Right lung (tissue), 10 donors: ENCODE measurements at places on chromosomes 7 and 10. TPM values are rescaled to one million over a fixed set of nuclear protein-coding genes. Genes with fewer than 3 reads are reported as not detected.

DNA sequence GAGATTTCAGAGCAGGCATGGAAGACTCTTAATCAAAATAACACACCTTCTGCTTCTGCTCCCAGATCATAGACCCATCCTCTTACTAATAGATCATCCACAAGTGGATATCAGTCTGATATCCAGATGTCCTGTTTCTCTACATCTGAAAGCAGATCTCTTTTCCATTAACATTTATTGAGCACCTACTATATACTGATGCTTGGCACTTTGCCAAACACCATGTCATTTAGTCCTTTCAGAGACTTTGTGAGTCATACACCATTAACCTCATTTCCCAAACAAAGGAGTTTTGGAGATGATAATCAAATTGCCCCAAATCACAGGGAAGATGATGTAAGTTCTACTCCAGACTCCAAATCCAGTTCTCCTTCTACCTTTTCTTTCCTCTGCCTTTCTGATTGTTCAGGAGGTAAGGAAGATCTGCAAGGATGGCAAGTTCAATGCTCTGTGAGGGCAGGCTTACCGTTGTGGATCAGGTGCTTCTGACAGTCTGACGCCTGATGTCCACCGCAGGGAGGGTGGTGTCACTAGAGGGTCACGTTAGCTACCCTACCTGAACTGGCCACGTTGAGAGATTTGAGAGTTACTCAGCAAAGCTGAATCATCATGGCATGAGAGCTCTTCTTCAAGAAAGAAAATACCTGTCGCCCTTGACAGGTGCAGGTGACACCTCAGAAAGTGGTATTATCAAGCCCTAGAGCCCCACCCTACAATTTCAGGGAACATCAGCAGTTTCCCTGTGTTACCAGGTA is 269.6 kb upstream of the ZMIZ1 start:
- no peak for DNase-seq

- DNase-seq = no peak
These were observed 216.1 kb downstream of the CCDC3 start for GRCh38 chr10:12785415-12785831.

- no peak for DNase-seq
These were observed 132.8 kb downstream of the WNT2 start for GRCh38 chr7:117190104-117190503.

DNA sequence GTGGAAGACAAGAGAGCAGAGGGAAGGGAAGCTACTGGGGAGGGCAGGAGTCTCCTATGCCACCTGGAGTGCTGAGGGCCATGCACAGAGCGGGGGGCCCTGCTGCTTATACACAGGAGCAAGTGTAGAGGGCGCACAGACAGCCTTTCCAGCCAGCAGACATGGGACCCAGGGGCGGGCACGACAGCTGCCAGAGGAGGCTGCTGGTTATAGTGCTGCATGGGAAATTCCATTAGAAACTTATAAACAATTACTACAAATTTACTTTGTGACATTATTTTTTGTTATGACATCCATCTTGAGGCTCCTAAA is 90.5 kb downstream of the WDFY4 start:
- no peak for DNase-seq

GRCh38 chr7:107007007-107007891 is 37.3 kb upstream of the PRKAR2B start:
- DNase-seq = no peak

DNA sequence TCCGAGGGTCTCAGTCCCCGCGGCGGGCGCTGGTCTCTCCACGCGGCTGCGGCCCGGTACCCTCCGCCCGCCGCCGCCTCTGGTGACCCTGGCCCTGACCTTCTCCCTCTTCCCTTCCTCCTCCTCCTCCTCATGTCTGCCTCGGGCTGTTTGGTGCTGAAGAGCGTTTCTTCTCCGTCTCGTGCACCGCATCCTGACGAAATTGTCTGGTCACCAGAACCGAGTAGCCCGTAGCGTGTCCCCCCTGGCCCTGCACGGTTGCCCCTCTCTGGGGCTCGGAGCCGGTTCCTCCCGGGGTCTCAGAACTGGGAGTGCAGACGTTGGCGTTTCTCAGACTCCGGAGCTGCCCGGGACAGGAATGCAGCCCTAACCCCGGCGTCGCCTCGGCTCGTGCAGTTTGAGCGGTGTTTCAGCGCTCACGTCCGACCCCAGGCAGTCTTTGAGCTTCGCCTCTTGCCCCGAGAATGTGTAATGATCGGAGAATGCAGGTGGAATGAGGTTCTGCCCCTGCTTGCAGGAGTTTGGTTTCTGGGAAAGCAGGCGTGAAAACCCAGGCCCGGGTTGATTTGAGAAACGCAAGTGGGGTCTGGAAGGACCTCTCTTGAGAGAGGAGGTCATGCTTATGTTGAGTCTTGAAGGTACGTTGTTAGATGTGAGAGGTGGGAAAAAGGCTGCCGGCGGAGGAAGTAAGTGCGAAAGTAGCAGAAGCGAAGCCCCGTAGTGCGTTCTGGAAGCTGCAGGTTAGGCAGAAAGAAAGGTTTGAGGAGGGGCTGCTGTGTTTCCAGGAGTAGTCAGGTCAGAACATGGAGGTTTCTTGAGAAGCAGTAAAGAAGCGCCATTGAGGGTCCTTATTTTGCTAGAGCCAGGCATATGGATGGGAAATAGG is 743 bp downstream of the RBM17 start:
- no peak for DNase-seq

GRCh38 chr7:101567230-101567629 is 61.9 kb downstream of the MYL10 start:
- DNase-seq = no peak

GRCh38 chr7:20284003-20284770 is 46.5 kb upstream of the ITGB8 start:
- DNase-seq = no peak

DNA sequence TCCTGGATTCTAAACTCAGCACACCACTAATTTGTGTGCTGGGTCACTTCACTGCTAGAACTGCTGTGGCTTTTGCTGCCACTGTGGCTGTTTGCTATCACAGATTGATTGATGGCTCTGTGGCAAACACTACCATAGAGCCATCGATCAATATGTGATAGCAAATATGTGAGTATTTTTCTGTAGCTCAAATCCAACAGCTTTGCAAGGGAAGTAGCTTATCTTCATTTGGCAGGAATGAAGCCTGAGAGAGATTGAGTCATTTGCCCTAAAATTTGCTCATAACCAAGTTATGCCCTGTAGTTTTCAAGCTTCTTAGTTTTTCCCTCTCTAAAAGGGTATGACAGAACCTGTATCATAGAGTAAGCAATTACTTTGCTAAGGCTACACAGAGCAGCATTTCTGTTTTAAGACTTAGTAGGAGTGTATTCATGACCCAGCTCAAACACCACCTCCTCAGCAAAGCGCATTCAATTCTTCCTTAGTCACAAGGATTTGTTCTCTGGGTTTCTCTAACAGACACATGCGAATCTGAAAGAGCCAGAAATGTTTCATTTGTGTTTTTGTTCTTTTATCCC is 43.1 kb downstream of the MINPP1 start:
- no peak for DNase-seq

DNA sequence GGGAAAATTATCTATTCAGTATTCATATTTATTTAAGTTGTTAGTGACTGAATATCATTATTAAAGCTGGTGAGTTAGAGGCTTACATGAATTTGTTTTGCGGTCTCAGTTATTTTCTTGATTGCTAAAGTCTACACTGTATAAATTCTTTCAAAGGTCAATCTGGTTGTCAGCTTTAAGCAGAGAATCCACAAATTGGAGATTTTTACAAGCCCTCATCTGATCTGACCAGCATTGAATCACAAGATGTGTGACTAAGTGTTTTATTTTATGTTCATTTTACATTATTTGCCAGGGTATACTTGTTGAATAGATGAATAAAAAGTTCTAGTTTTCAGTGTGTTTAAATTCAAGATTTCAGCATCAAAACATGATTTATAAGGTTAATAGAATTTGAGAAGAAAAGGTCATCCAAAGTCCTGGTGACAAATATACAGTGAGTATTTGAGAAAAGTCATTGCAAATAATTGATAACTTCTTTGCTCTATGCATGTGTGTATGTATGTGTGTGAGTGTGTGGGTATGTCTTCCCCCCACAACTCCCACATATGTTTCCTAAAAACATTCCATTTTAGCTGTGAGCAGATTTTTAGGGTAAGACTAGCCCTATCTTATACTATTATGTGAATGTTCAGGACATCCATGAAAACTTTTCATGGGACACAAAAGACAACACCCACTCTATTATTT is 4.4 kb downstream of the SEMA3A start:
- peak; percentile 13 for DNase-seq

- no peak for DNase-seq
These were observed 71.7 kb upstream of the STRIP2 start for GRCh38 chr7:129362496-129362895.

DNA sequence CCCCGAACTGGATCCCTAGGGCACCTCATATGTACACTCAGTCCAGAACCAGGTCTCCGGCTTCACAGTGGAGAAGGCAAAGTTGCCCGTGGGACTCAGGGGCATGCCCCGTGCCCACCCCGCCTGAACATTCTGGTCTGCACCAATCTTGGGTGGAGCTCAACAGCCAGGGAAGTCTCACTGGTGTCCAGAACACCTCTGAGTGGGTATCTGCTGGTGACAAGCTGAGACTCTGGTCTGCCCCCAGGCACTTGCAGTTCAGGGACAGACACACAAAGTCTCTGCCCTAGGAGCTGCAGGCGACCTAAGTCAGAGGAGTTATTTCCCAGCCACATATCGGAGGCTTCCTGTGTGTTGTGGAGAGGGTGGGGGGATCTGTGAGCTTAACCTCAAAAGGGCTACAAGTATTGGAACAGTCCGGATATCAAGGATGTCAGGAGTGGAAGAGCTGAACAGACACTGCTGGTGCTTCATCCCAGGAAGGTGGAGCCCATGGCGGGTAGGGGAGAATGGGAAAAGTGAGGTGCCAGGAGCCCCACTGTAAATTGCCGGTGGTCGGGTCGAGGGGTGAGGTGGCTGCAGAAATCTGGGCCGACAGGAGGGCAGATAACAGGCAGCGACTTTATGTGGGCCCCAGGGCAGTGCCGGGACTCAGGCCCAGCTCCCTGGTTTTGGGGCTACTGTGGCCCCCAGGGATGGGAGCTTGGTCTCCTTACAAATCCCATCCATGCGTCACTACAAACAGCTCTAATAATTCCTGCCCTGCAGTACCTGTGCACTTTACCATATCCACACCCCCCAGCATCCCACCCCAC is 8.6 kb upstream of the TLX1 start:
- no peak for DNase-seq

- DNase-seq = no peak
These were observed 18.0 kb downstream of the CAMK2B start for GRCh38 chr7:44307301-44307900.

DNA sequence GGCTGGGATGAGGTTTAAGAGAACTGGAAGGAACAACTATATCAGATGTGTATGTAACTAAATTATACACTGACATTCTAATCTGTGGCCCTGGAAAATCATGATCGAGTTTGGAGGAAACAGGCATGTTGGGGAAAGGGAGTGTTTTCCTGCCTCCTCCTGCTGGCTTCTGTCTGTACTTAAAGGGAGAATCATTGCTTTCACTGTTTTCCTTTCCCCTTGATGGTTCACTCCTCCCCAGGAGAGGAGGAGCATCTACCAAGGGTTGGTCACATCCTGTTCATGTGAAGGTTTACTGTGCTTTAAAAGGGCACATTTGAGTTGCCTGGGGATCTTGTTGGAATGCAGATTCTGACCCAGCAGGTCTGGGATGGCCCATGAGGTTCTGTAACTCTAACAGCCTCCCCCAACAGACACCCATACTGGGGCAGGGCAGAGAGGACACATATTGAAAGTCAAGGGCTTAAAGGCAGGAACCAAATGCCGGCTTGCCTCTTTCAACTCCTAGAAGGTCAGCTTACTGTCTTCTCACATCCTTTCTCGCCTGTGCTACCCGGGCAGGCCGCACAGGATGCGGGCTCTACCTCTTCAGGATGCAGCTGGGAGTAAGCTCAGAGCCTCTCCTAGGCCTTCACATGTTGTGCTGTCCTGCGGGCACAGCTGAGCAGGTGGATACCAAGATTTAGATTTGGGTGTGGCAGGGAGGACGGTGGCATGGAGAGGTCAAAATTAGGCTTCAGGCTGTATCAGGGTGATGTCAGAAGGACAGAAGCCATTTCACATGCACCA is 694.8 kb downstream of the KCNMA1 start:
- DNase-seq = no peak

GRCh38 chr7:150447966-150448788 is 2.3 kb upstream of the GIMAP8 start:
- no peak for DNase-seq

GRCh38 chr10:122233857-122234348 is 37.2 kb upstream of the BTBD16 start:
- no peak for DNase-seq

- DNase-seq = no peak
These were observed 198.4 kb downstream of the CNTNAP2 start for GRCh38 chr7:146314962-146315361.

GRCh38 chr10:13335881-13336280 is 12.2 kb downstream of the SEPHS1 start:
- no peak for DNase-seq

- no peak for DNase-seq
These were observed 75.4 kb downstream of the NOC3L start for GRCh38 chr10:94287336-94287735.

PTN gene
- 76.4 TPM for polyA plus RNA-seq

COL1A2 gene
- polyA plus RNA-seq = 1,221 TPM

PTPRN2 gene
- 6.2 TPM for polyA plus RNA-seq

BEND7 gene
- 19.3 TPM for polyA plus RNA-seq

FFAR4 gene
- 0.13 TPM for polyA plus RNA-seq

FAM13C gene
- 25.9 TPM for polyA plus RNA-seq

PNLIPRP2 gene
- not detected for polyA plus RNA-seq

FAM241B gene
- polyA plus RNA-seq = 7.0 TPM

NPY4R2 gene
- polyA plus RNA-seq = 0.48 TPM

CLCN1 gene
- not detected for polyA plus RNA-seq

SLC13A1 gene
- not detected for polyA plus RNA-seq

GARIN1A gene
- polyA plus RNA-seq = 2.4 TPM

ATP6V0A4 gene
- polyA plus RNA-seq = 0.94 TPM

ZNF727 gene
- polyA plus RNA-seq = 0.30 TPM

KCNIP2 gene
- 7.8 TPM for polyA plus RNA-seq
